Activated T-helper 2 cell treated with anti-CD3 and anti-CD28 coated beads, Interferon-gamma antibody, Interleukin-2, Interleukin-4, amounts not matched to agents 10 μg/mL and 5 μg/mL and 100 μg/mL, durations not matched to agents 14 hours and 24 hours and 36 hours (primary cell): ENCODE measurements at places on chromosomes 13 and 19.
A peak's percentile ranks its signal among the peaks of the same experiment; 100 is the strongest.

DNA sequence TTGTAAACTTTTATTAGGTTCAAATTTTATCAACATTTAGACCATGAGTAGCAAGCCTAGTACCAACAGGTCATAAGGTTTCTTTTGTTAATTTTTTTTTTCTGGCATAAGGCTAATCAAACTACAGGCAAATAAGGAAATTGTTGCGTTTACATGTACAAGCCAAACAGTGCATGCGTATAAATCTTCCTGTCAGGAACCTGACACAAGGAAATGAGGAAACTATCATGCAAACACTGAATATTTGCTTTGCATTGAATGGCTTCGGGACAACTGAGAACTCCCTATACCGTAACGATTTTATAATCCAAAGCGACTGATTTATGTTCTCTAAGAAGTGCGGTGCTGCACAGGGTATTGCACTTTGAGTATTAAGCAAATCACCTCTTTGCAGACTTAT, 133.0 kb upstream of the TRPC4 start:
- DNase-seq, result no peak

GRCh38 chr13:80100636-80101035, 240.3 kb downstream of the SPRY2 start:
- DNase-seq, result no peak

- DNase-seq, result no peak
These were observed 3.8 kb upstream of the ATP1A3 start for GRCh38 chr19:41997851-41998229.

DNA sequence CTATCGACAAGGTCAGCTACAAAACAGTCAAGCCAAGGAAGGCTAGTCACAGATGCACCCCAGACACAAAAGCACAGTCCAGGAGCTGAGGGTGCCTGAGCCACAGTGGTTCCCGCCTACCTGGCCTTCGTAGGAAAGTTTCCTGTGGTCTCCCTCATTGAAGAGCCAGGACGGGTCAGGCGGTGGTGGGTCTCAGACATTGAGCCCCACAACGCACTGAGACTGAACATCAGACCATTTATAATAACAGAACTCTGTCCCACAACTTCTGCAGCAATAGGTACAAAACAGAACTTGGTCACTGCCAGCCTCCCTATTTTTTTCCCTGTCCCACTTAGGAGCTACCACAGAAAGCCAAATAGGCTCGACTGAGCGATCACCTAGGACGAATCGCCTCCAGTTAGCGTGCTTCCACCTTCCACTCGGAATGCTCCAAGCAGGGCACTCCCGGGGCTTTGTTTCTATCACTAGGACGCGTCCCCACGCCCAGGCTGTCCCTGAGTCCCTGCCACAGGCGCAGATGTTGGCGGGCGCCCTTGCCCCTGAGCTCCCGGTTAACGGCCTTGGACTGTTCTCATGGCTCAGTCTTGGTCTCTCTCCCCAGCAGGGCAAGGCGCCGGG, 640 bp upstream of the ZNF544 start:
- no peak for DNase-seq

DNA sequence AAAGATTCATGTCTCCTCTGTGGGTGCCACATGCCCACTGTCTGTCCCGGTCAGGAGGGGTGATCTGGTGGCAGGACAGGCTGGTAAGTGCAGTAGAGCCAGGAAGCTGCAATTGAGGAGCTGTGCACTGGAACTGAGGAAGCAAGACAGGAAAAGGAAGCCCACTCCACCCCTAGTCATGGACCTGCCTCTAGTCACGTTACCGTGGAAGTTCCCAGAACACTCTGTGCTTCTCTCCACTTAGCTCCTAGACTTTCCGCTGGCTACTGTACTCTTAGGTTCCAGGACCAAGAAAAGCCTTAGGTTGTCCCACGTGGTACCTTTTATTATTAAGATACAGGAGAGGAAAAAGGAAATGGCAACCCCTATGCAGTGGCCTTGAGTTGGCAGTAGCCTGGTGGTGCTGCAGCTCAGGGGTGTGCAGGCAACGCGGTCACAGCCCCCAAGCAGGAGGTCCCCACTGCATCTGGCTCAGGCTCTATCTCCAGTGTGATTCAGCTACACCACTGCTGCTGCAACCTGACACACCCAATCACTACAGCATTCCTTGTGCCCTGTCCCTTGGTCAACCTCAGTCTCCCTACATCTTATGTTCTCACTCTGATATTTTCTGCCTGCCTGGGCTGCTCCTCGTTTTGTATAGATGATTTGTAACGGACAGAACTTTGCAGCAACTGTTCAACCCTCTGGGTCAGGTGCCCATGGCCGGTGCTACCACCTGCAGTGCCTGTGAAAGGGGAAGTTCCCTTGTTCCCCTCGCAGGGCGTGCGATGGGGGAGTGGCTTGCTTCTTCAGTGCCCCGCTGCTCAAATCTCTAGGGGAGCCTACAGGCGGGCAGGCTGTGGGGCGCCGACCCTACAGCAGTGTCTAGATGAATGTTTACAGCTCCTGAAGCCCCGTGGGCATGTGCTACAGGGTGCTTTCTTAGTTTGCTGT, 24.4 kb upstream of the GPR12 start:
- no peak for DNase-seq

- no peak for DNase-seq
These were observed 50.1 kb upstream of the OBI1 start for GRCh38 chr13:78709028-78709427.

DNA sequence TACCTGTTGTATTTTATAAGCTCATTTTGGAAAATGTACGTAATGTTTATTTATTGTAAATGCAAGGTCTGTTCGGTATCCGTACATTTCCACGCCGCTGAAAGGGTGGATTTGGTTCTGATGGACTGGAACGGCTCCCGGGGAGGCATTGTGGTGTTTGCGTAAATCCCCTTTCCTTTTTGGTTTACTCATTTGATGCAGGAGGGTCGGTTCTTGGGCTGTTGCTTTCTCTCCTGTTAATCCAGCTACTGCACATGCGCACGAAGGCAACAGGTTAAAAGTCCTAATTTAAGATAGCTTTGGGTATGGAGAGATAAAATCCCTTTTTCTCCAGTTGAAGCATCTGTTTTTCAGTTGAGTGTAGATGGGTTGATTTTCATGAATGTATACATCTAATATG, 224.4 kb downstream of the TM9SF2 start:
- DNase-seq, result no peak

- DNase-seq, result no peak
These were observed 11.4 kb downstream of the ZIC2 start for GRCh38 chr13:99992949-99993351.

GRCh38 chr13:91318886-91319285, 28.6 kb upstream of the MIR17HG start:
- DNase-seq, result no peak

DNA sequence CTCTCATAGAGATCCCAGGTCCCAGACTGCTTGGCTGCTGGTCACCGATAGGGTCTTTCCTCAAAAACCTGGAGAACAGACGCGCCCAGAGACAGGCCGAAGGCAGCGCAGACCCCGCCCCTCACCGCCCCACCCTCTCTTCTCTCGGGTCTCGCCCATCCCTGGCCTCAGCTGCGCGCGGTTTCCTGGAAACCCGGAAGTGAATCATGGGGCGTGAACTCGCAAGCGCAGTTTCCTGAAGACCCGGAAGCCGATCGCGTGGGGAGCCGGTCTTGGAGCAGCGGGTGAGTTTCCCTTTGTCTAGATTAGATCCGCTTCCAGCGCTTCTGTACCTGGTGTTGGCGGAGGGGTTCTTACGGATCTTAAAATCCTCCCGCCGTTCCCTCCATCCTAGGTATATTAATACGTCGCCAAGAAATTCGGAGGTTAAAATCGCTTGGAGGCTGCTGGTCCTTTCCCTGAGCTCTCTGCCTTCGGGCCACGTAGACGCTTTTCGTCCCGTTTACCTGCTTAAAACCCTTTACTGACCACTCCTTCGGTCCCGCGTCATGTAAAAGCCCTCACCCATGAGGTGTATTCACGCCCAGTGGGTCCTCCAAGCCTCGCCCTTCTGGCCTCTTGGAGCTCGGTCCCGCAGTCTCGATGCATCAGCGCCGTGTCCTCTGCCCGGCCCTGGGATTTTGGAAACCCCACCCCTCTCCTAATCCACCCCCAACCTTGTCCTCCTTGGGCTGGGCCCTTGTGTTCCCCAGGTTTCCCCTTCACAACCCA, at the start of gene ZNF578:
ZNF578 (plus strand) TSS at position 230 of the 771 bp plus-strand sequence. CDS start 48,293 bp downstream, outside the sequence.
- DNase-seq, result peak; percentile 32

DNA sequence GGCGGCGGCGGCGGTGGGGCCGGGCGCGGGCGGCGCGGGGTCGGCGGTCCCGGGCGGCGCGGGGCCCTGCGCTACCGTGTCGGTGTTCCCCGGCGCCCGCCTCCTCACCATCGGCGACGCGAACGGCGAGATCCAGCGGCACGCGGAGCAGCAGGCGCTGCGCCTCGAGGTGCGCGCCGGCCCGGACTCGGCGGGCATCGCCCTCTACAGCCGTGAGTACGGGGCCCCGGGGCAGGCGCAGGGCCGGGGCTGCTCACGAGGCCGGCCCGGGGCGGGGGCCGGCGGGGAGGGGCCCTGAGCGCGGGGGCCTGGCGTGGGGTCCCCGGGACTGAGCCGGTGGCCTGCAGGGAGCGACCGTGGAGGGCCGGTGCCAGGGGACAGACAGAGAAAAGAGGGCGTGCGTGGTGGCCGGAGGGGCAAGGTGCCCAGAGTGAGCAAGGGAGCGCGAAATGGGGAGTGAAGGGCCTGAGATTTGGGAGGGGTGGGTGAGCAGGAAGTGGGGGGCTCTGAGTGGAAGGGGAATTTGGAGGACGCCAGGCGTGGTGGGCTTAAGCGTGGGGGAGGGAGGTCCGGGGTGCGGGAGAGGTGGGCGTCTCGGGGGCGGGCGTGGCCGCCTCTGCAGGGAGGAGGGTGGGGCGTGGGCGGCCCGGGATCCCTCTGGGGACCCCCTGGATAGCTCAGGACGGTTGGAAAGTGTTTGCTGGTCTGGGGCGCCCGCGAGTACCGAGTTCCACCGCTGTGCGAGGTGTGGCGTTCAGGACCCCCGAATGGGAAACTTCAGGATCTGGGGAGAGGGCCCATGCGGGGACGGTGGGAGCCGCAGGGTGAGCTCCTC, 575 bp downstream of the CARM1 start:
- DNase-seq, result no peak

- no peak for DNase-seq
These were observed 11.0 kb downstream of the SGTA start for GRCh38 chr19:2771786-2772674.

- DNase-seq, result no peak
These were observed 930.0 kb upstream of the SLITRK6 start for GRCh38 chr13:86729206-86729605.

- peak; percentile 54 for DNase-seq
These were observed 3.6 kb upstream of the CD37 start for GRCh38 chr19:49331616-49332055.

- no peak for DNase-seq
These were observed 24.9 kb downstream of the EPS15L1 start for GRCh38 chr19:16446724-16447368.

DNA sequence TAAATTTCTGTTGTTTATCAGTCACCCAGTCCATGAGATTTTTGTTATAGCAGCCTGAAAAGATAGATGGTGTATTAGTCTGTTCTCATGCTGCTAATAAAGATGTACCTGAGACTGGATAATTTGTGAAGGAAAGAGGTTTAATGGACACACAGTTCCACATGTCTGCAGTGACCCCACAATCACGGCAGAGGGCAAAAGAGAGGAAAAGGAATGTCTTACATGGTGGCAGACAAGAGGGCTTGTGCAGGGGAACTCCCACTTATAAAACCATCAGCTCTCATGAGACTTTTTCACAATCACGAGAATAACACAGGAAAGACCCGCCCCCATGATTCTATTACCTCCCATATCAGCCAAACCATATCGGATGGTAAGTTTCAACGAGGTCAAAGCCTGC, 309.2 kb downstream of the LIG4 start:
- DNase-seq, result no peak

DNA sequence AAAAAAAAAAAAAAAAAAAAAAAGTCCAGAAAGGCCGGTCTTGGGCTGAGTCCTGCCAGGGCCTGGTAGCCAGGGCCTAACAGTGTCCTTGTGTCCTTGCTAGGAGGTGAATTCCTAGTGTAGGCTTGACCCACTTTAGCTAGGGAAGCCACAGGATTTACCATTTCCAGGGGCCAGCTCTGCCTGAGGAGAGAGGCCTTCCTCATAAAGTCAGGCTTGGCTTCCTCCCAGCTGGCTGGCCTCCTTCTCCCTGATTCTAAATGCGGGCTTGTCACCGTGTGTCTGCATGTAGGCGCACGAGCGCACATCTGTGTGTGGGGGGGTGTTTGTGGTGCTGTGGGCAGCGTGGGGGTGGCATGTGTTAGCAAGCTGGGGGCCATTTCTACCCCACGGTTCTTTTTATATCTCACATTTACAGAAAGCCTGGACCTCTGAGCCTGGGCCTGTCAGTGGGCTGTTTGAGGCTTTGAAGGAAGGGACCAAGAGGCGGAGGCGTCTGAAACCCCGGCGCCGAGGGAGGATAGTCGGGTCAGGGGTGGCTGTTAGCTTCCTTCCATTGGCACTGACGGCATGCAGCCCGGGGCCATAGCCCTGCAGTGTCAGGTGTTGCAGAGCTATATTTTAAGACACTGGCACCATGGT, 31.7 kb downstream of the IER2 start:
- no peak for DNase-seq

DNA sequence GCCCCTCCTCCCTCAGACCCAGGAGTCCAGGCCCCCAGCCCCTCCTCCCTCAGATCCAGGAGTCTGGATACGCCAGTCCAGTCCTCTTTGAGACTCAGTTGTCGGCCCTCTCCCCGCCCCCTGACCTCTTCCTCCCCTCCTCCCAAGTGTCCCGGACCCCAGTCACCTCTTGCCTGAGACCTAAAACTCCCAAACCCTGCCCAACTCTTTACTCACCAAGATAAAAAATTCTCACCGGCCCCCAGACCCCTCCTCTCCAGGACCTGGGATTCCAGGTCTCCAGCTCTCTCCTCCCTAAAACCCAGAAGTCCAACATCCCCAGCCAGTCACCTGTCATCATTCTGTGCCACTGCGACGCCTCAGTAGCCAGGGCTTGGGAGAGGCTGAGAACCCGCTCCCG, 1.4 kb upstream of the HSD17B14 start:
- no peak for DNase-seq

DNA sequence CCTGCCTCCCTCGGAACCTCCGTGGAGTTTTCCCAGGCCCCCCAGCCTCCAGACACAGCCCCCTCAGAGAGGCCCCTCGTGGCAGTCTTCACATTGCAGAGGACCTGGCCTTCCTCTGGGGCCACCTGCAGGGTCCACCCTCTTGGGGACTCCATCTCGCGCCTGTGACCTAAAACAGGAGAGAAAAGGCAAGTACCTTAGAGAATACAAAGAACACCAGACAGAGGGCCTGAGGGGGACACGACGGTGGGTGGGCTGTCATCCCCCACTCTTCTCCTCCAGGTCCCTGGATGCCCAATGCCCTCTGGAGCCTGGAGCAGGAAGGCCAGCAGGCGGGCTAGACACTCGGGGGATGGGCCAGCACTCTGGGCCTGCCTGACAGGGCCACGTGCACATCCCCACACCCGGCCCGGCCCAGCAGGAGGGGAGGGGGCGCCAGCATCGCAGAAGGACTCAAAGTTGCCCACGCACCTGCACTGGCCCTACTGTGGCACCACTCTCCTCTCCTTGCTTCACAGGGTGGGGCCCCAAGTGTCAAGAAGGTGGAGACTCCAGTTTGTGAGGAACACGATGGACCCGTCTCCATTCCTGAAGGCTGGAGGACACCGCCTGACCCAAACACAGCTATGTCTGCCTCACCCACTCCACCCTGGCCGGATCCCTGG, 4.3 kb upstream of the A1BG start:
- no peak for DNase-seq
